ENCODE measurements at places on chromosomes 1 and 21.

- DNase-seq: no peak
Measured at GRCh38 chr1:177289532-177289931, 118.8 kb downstream of the BRINP2 start.

DNA sequence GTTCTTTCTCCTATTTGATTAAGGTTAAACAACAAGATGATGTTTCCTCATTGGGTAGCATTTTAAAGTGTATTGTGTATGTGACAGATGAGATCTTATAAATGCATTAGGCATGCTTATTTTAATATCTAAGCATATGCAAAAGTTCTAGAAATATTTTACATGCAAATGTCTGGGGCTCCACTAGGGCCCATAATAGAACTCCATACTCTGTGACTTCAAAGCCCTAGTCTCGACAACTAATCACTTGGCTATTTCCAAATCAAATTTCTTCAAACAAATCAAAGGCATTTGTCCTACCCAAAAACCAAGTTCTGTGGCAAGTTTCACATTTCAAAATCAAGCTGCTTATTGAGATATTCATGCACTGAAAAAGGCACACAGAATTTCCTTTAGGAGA, 385.6 kb upstream of the ST6GALNAC5 start:
- DNase-seq: no peak

GRCh38 chr1:15501208-15502032, 22.6 kb downstream of the CASP9 start:
- DNase-seq: peak; percentile 35

DNA sequence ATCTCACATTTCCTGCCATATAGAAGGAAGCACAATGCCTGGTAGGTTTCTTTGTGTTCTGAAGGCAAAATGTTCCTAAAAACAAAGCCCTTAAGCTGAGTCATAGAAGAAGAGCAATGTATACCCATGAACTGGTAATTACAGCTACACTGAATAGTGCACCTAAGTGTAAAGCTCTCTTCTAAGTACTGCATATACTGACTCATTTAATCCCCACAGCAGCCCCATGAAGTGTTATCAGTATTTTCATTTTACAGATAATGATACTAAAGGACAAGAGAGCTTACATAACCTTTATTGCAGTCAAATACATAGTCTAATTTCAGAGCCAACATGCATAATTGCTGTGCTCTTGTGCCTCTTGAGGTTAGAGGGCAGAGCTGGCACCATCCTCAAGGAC, 239.9 kb downstream of the DPYD start:
- no peak for DNase-seq

DNA sequence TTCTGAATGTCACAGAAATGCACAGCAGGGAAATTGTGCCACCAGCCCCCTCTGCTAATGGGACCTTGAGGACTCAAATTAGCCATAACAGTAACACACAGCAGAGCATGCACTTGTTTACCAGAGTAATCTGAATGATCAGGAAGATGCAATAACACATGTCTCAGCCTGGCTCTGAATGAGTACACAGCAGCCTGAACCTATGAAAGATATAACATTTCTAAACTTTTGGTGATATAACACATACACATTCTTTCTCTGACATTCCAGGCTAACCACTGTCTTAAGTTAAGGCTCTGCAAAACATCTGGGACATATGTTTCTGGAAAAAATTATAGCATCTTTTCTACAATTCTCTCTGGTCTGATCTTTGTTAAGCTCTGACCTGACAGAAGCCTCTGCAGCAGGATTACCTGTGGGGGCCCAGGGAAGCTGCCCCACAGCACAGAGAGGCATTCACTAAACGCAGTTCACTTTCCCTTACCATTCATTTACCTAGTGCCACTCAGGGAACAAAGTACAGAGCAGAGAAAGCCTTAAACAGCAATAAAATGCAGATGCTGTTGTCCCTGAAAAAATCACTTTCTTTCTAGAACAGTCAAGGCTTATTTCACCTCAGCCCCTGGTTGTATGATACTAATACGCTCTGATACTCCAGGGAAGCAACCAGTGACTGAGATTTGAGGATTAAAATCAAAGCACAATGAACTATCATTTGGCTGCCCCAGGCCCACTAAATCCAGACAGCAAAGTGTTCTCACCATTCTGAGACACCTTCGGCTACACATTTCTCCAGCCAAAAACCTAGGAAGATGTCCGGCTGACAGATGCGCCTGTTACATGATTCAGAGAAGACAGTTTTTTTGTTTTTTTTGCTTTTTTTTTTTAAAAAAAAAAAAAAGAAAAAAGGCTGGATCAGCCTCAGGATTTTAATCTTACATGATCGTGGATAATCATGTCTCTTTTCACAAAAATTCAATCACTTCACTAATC, 54.0 kb upstream of the CNN3 start:
- peak; percentile 75 for DNase-seq

GRCh38 chr1:40630488-40631223, 34.8 kb downstream of the RIMS3 start:
- peak; percentile 16 for DNase-seq

Data from fibroblast of skin of right quadriceps (primary cell).